ENCODE measurements at places on chromosomes 6 and 20. TPM values are rescaled to one million over a fixed set of nuclear protein-coding genes. Genes with fewer than 3 reads are reported as not detected.

The TBXT gene
- 2,059 TPM for total RNA-seq

The PLA2G7 gene
- total RNA-seq, result 10.6 TPM

- DNase-seq, result no peak
Measured at GRCh38 chr20:12453711-12454110, 536.0 kb downstream of the BTBD3 start.

- DNase-seq, result no peak
Measured at GRCh38 chr20:10314198-10314597, 95.6 kb downstream of the SNAP25 start.

DNA sequence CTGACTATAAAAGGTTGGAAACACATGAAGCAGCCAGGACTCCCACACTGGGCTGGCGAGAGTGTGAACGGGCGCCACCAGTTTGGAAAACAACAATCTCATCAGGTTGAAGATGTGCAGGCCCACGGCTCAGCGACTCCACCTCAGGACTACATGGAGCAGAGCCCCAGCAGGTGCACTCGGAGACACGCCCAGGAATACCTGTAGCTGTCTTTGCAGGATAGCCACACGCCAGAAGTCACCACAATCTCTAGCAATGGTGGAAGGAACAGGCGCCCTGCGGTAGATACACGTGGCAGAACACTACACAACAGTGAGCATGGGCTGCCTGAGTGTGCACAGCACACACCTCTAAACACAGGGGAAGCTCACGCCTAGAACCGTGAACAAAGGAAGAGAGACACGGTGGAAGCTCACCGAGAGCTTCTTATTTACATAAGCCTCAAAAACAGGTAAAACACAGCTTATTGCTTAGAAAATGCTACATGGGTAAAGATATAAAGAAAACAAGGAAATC, 28.7 kb upstream of the RPS6KA2 start:
- no peak for DNase-seq
